ENCODE measurements at places on chromosomes 5 and 9. TPM values are rescaled to one million over a fixed set of nuclear protein-coding genes. Genes with fewer than 3 reads are reported as not detected.

The ADAMTSL1 gene
- polyA plus RNA-seq, result not detected

The PNPLA7 gene
- polyA plus RNA-seq, result 3.5 TPM

The RNF180 gene
- 3.6 TPM for polyA plus RNA-seq

The ADAMTSL2 gene
- polyA plus RNA-seq, result 0.22 TPM

The DMRT3 gene
- not detected for polyA plus RNA-seq

The ZNF483 gene
- polyA plus RNA-seq, result 0.72 TPM

The PIP5K1B gene
- 45.4 TPM for polyA plus RNA-seq

The MLANA gene
- not detected for polyA plus RNA-seq

The GZMA gene
- polyA plus RNA-seq, result 2.7 TPM

The ACTBL2 gene
- not detected for polyA plus RNA-seq

The KCNN2 gene
- polyA plus RNA-seq, result 0.19 TPM

The DDX4 gene
- polyA plus RNA-seq, result not detected

The ADGRD2 gene
- polyA plus RNA-seq, result not detected

The EPB41L4A gene
- polyA plus RNA-seq, result 1.9 TPM

The PRELID2 gene
- 16.5 TPM for polyA plus RNA-seq
